ENCODE measurements at places on chromosomes 11 and 22.

- DNase-seq, result peak; percentile 31
Observed at GRCh38 chr22:41925783-41926460, 684 bp downstream of the TNFRSF13C start.

GRCh38 chr11:12066056-12066798, 44.2 kb upstream of the MICAL2 start:
- no peak for DNase-seq

- DNase-seq, result no peak
Observed at GRCh38 chr11:39345834-39346442, 2113.5 kb downstream of the LRRC4C start.

DNA sequence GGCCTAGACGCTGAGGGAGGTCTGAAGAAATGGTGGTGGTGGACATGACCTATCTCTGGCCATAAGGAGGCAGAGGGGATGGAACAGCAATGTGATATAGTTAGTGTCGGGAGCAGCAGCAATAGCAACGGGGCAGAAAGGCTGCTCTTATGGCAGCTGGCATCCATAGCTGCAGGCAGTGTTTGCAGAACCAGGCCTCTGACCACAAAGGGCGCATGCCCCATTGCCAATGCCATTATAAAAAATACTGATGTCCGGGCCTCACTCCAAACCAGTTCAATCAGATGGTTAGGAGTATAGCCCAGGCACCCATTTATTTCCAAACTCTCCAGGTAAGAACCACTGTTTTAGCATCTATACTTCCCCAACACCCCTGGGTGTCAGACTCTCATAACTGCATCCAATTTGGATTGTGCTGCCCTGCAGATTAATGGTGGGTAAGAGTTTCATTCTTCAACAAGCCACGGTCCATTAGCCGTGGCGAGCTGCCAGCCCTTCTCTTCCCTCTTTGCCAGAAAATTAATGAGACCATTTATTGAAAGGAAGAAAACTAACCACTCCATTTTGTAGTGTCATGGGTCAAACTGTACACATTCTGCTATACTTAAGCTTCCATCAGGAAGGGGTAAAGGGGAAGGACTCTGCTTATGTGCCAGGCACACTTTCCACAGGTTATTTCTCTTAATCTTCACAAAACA, 72.8 kb upstream of the SPON1 start:
- DNase-seq, result peak; percentile 53

DNA sequence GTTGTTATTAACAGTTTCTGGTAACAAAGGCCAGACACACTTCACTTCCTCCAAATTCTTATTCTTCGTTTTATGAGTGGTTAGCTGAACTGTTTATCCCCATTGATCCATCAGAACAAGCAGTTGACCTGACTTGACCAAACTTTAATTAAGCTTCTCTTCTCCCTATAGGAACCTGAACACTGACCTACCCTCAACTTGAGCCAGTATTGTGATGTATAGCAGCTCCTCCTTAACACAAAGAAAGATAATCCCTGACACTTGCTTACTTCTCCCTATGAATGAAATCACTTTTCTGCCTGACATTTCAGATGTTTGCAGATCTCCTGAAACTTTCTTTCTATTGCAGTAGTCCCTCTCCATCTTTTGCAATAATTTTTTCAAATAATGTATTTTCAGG, 41.9 kb downstream of the ANO5 start:
- DNase-seq, result no peak

Data from COR-L47 (cell line).